ENCODE measurements at places on chromosomes 16 and 17.
A peak's percentile ranks its signal among the peaks of the same experiment; 100 is the strongest.

DNA sequence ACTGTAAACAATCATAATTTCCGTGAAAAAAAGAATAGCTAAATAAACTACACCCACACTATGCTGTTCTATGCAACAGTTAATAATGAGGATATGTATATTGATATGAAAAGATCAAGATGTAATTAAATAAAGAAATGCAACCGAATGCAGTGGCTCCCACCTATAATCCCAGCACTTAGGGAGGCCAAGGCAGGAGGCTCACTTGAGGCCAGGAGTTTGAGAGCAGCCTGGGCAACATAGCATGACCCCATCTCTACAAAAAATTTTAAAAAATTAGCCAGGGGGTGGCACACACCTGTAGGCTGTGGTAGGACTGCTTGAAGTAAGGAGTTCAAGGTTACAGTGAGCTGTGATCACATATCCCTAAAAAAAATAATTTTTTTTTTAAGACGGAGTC lies 14.9 kb downstream of the CENPV start:
- no peak for DNase-seq

GRCh38 chr16:84482951-84483881 lies 21.2 kb downstream of the MEAK7 start:
- DNase-seq, result no peak

- no peak for DNase-seq
Observed at GRCh38 chr16:47592232-47592631, 131.1 kb downstream of the PHKB start.

- no peak for DNase-seq
Observed at GRCh38 chr17:63550817-63551639, 751 bp downstream of the DCAF7 start.

DNA sequence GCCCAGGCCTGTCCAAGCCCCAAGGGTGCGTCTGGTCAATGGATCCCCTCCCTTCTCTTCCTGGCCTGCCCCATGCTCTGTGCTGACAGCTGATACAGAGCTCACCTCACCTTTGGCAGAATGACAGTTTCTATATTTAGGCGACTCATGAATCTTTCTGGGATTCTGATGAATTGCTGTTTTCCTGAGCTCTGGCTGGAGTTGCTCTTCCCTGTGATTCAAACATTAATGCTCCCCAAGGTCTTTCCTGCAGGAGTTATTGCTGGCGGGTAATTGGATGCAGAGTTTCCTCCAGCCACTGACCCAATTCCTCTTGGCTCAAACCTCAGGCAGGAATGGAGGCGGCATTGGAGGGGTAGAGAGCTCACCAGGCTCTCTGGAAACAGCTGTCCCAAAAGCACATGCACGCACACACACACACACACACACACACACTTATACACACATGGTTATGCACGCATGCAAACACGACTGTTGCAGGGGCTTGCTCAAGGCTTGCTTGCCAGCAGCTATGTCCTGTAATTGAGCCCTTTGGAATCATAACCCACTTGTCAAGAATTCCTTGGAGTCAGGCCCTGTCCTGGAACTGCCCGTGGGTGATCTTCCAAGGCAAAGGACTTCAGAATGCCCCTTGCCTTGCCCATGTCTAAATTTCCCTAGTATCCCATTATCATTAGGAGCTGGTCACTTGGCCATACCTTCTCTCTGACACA lies 128.8 kb downstream of the ASIC2 start:
- DNase-seq, result no peak

GRCh38 chr16:80163339-80163738 lies 377.5 kb upstream of the DYNLRB2 start:
- DNase-seq, result no peak

DNA sequence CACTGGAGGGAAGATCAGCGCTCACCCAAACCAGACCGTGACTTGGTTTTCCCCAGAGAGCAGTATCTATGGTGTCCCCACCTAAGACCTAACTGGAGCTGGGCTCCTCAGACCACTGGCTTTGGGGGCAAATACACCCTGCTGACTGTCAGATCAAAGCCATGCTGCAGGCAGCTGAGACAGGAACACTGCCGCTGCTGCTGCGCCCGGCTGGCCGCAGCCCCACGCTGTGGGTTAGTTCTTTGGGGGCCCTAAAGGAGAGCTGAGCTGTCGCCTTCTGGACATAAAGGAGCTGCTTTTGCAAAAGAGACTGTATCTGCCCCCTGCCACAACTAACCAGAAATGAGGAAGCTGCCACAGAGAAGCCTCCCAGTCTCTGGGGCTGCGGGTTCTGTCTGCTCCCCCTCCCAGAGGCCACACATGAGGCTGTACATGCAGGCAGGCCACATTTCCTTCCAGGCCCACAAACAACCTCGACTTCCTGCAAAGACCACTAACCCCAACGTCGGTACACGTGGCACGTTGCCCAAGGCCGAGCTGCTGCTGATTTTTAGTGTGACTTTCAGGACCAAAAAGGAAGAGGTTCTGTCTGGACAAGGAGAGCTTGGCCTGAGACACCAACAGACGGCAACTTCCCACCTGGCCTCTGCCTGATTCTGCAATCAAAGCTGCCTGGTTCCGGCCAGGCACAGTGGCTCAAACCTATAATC lies 18.2 kb upstream of the ABR start:
- peak; percentile 29 for DNase-seq

DNA sequence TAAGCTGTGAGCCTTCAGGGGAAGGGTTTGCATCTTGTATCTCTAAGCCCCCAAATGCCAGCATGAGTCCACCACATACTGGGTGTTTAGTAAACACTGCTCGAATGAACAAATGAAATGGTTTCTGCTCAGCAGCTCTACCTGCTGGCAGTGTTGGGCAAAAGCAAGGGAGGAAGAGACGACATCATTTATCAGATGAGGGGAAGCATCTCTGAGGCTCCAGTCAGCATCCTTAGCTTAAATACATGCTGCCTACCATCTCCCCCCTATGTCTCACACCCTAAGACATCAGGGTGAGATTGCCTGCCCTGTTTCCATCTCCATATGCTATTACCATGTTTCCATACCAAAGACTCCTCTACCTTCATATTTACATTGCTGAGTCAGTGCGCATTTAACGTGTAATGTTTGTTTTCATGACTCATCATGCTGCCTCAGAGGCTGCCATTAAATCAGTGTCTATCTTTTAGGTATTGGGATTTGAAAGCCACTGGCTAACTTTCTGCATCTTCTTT lies 379.8 kb downstream of the UTP18 start:
- no peak for DNase-seq

- DNase-seq, result no peak
Observed at GRCh38 chr16:51163366-51163765, 12.3 kb upstream of the SALL1 start.

GRCh38 chr17:801660-802059 lies 19.5 kb downstream of the MRM3 start:
- no peak for DNase-seq

DNA sequence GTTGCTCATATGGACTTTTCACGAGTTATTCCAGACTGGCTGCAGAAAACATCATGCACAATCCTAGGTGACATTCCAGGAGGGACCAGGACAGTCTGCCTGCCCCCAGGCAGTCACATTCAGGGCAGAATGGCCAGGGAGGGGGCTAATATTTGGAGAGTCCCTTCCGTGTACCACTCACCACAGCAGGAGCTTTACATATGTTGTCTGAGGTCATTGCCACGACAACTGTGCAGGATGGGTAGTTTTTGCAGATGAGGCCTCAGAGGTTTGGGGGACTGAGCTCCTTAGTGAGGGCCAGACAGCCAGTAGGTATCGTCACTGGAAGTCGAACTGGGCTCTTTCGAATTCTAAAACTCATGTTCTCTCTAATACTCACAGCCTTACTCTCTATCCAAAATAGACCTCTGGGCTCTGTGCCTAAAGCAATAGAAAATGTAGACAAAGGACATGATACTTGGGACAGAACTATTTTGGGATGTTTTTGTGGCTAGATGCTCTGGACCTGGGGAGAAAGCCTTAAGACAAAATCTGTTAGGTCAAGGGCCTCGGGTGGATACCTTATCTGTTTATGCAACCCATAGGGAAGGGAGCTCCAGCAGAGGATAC lies 338.5 kb downstream of the MAF start:
- no peak for DNase-seq

DNA sequence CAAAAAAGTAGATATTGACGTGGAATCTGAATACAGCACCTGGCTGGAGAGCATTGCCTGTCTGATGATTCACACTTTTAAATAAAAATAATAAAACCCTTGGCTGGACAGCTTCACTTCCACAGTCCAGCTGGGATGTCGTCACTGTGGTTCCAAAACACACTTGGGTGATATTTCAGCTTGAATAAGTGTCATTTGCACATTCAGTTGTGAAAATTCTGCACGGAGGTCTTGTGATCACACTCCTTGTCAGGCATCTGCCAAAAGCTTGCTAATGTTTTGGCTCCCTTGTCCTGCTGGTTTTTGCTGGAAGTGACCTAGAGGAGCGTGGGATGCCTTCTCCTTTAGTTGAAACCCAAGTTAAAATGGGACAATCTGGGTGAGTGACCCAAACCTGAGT lies 60.7 kb downstream of the PCTP start:
- DNase-seq, result no peak

GRCh38 chr17:73909186-73909585 lies 264.9 kb upstream of the SDK2 start:
- no peak for DNase-seq

GRCh38 chr17:82445542-82445941 lies 5.0 kb downstream of the CYBC1 start:
- DNase-seq, result no peak

- no peak for DNase-seq
Observed at GRCh38 chr16:57462978-57463362, 491 bp downstream of the POLR2C start.

DNA sequence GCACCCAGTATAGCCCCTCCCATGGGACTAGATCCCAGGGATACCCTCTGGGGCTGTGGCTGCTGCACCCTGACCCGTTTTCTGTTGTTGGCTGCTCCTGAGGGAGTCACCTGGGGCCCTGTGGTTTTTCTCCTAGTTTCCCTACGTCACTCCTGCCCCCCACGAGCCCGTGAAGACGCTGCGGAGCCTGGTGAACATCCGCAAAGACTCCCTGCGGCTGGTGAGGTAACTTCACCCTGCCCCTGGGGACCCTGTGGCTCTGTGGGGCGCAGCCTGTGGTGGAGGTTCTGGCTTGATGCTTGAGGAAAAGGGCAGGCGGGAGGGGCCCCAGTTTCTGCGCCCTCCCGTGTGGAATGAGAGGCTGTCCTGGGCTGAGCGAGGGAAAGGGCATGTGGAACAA lies 27.2 kb downstream of the MGRN1 start:
- DNase-seq, result no peak

DNA sequence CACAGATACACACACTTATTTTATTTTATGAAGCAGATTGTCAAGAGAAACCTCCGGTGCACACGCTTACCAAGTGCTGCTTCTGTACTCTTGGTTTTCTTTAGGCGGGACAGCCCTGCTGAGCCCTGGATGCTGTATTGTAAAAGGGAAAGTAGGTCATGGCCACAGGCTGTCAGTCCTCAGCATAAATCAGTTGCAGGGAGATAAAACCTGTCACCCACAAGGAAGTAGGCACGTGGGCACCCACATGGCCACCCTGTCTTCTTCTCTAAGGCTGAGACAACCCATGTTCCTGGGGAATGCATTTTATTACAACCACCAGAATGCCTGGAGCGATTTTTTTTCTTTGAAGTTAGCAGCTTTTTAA lies 59.3 kb downstream of the ASIC2 start:
- no peak for DNase-seq

All from activated CD4-positive, alpha-beta T cell treated with anti-CD3 and anti-CD28 coated beads for 1 hour (primary cell).